ENCODE measurements at places on chromosomes 2 and 18.

DNA sequence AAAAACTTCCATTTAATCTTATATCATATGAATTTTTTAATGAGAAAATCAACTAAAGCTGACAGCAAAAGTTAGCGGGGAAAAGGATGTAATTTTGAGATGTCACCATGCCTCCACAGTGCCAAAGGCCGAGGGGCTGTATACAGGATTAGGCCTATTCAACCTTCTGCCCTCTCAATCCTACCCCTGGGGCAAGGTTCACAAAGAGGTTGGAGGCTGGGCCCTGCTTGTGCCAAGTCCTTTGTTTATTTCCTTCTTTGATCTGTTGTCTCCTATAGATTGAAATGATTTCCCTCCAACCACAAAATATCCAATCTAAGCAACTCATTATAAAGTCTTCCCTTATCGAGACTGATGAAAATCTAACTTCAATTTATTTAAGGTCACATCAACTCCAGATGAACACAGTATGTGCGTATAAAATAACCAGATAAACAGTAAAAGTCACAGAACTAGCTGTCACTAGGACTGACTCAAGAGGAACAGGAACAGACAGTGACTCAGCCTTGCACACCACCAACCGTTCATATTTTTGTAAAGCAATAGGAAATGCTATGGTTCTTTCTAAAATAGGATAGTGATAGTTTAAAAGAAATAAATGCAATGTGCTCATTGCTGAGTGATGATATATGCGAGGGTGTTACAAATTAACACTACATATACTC, 95.8 kb downstream of the SLC25A12 start:
- H3K36me3 ChIP-seq: no peaks in the 10 kb centered on the region
- H3K4me3 ChIP-seq: no peak overlapping the region
- H3K27ac ChIP-seq: no peak overlapping the region
- H3K4me1 ChIP-seq: no peaks in the 10 kb centered on the region
- DNase-seq: no peak
- no peaks in the 10 kb centered on the region for H3K27me3 ChIP-seq

GRCh38 chr2:505941-506340, 171.3 kb downstream of the TMEM18 start:
- H3K4me1 ChIP-seq: no peaks in the 10 kb centered on the region
- H3K27me3 ChIP-seq: no peaks in the 10 kb centered on the region
- DNase-seq: no peak
- H3K4me3 ChIP-seq: no peak overlapping the region
- H3K27ac ChIP-seq: no peak overlapping the region

DNA sequence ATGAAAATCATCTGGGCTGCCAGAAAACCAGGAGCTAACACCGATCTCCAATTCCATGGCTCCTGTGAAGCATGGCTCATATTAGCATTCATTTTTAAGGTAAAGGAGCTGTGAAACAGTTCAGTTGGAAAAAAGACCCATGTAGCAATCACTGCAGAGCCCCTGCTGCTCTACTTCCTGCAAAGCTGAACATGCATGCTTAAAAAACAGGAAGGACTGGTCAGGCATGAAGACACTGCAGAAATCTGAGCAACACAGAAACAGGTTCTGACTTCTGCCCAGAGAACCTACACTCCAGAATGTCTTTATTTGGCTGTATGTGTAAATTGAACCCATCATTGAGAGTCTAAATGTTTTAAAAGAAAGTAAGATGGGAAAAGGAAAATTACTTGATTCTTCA, 950.6 kb downstream of the DCDC2C start:
- no peak overlapping the region for H3K27ac ChIP-seq
- no peaks in the 10 kb centered on the region for H3K27me3 ChIP-seq
- no peaks in the 10 kb centered on the region for H3K4me1 ChIP-seq
- no peak overlapping the region for H3K4me3 ChIP-seq

DNA sequence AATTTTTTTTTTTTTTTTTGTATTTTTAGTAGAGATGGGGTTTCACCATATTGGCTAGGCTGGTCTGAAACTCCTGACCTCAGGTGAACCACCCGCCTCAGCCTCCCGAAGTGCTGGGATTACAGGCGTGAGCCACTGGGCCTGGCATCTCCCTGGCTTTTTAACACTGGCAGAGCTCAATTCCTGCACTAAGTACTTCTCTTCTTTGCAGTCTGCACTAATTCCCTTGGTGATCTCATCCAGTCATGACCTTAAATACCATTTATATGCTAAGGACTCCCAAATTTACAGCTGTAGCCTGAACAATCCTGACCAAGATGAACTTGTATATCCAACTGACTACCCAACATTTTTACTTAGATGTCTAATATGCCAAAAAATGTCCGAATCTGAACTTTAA, 10.2 kb downstream of the PREPL start:
- no peak overlapping the region for H3K27ac ChIP-seq
- no peaks in the 10 kb centered on the region for H3K36me3 ChIP-seq
- no peaks in the 10 kb centered on the region for H3K27me3 ChIP-seq
- DNase-seq: no peak
- H3K4me1 ChIP-seq: peaks cover 9% of the 10 kb centered on the region

DNA sequence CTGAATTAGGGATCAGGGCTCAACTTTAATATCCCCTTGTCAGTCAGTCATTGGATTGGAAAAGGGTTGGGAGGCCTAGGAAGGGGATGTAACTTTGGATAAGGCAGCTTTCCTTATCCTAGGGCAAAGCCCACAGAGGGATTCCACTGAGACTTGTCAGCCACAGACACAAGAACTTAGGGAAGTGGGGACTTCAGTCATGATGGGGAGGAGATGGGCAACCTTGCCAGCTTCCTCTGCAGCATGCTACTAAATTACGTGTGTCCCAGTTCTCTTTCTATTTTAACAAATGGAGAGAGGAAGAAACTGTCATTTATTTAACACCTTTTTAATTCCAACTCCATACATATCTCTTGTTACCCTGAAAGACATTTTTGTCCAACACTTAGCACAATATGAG, 237.8 kb downstream of the WDR7 start:
- H3K4me3 ChIP-seq: no peak overlapping the region
- no peaks in the 10 kb centered on the region for H3K4me1 ChIP-seq
- H3K36me3 ChIP-seq: no peaks in the 10 kb centered on the region
- no peaks in the 10 kb centered on the region for H3K27me3 ChIP-seq

- DNase-seq: no peak
- H3K27ac ChIP-seq: no peak overlapping the region
- H3K36me3 ChIP-seq: no peaks in the 10 kb centered on the region
- no peaks in the 10 kb centered on the region for H3K27me3 ChIP-seq
Measured at GRCh38 chr2:9497017-9497416, 22.7 kb downstream of the IAH1 start.

GRCh38 chr2:236177604-236177966, 9.4 kb upstream of the GBX2 start:
- peaks cover 29% of the 10 kb centered on the region for H3K27me3 ChIP-seq
- H3K4me3 ChIP-seq: no peak overlapping the region
- no peaks in the 10 kb centered on the region for H3K36me3 ChIP-seq
- H3K27ac ChIP-seq: no peak overlapping the region

DNA sequence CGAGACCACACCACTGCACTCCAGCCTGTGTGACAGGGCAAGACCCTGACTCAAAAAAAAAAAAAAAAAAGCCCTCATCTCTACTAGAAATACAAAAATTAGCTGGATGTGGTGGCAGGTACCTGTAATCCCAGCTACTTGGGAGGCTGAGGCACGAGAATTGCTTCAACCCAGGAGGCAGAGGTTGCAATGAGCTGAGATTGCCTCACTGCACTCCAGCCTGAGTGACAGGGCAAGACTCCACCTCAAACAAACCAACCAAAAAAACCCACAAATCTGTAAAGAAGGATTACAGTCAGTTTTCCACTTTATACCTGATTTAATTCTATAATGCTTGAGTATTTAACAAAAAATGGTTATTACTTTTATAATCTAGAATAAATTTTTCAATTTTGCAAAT, 9.7 kb downstream of the DARS1 start:
- H3K4me1 ChIP-seq: no peaks in the 10 kb centered on the region
- no peak overlapping the region for H3K4me3 ChIP-seq
- DNase-seq: no peak
- no peaks in the 10 kb centered on the region for H3K27me3 ChIP-seq

GRCh38 chr2:203797712-203798111, 69.9 kb upstream of the CTLA4 start:
- no peak overlapping the region for H3K4me3 ChIP-seq
- no peaks in the 10 kb centered on the region for H3K4me1 ChIP-seq

GRCh38 chr2:69902213-69902922, 8.6 kb downstream of the SNRNP27 start:
- no peaks in the 10 kb centered on the region for H3K27me3 ChIP-seq
- H3K36me3 ChIP-seq: no peaks in the 10 kb centered on the region
- H3K4me1 ChIP-seq: no peaks in the 10 kb centered on the region
- no peak overlapping the region for H3K27ac ChIP-seq

- no peaks in the 10 kb centered on the region for H3K27me3 ChIP-seq
- no peak for DNase-seq
- H3K27ac ChIP-seq: peak overlapping the region; percentile 37
- no peaks in the 10 kb centered on the region for H3K36me3 ChIP-seq
- no peak overlapping the region for H3K4me3 ChIP-seq
- no peaks in the 10 kb centered on the region for H3K4me1 ChIP-seq
Measured at GRCh38 chr2:18456026-18456425, 104.4 kb downstream of the RDH14 start.

GRCh38 chr18:13930964-13931363, 15.6 kb upstream of the MC2R start:
- H3K4me3 ChIP-seq: no peak overlapping the region
- no peaks in the 10 kb centered on the region for H3K36me3 ChIP-seq
- no peaks in the 10 kb centered on the region for H3K27me3 ChIP-seq
- H3K27ac ChIP-seq: no peak overlapping the region

GRCh38 chr2:45567974-45568789, 42.9 kb downstream of the SRBD1 start:
- H3K27me3 ChIP-seq: no peaks in the 10 kb centered on the region
- DNase-seq: no peak
- H3K4me1 ChIP-seq: no peaks in the 10 kb centered on the region
- peak overlapping the region; percentile 46 for H3K27ac ChIP-seq
- no peaks in the 10 kb centered on the region for H3K36me3 ChIP-seq
- no peak overlapping the region for H3K4me3 ChIP-seq

DNA sequence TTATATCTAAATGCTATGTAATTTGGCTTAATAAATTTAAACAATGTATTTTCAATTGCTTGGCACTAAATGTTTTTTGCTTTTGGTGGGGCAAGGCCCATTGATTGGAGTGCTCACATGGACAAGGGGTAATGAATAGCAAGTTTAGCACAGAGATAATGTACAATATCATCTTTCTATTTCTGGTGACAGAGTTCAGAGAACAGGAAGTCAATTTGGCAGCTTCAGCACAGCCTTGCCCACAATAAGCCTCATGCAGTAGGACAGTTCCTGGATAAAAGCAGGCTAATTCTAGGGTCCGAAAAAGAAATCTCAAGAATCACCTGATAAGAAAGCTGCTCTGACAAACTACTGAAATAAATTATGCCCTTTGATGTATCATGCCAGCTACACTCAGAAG, 443.9 kb upstream of the FSHR start:
- no peaks in the 10 kb centered on the region for H3K4me1 ChIP-seq
- H3K27ac ChIP-seq: no peak overlapping the region
- no peak for DNase-seq
- no peak overlapping the region for H3K4me3 ChIP-seq

DNA sequence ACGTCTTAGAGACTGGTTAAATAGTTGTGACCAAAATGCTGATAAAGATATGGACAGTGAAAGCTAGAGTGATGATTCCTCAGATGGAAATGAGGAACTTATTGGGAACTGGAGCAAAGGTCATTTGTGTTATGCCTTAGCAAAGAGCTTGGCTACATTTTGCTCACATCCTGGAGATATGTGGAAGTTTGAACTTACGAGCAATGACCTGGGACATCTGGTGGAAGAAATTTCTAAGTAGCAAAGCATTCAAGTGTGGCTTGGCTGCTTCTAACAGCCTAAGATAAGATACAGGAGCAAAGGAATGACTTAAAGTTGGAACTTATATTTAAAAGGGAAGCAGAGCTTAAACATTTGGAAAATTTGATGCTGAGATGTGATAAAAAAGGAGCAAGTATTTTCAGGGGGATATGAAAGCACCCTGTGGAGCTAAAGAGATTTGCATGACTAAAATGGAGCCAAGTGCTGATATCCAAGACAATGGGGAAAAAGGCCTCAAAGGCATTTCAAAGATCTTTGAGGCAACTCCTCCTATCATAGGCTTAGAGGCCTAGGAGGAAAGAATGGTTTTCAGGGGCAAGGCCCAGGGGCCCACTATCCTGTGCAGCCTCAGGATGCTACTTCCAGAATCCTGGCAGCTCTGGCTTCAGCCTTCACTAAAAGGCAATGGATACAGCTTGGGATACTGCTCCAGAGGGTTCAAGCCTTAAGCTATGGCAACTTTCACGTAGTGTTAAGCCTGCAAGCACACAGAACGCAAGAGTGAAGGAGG, 124.1 kb upstream of the KLHL14 start:
- H3K27me3 ChIP-seq: no peaks in the 10 kb centered on the region
- no peaks in the 10 kb centered on the region for H3K36me3 ChIP-seq
- no peak for DNase-seq
- no peaks in the 10 kb centered on the region for H3K4me1 ChIP-seq
- no peak overlapping the region for H3K4me3 ChIP-seq
- no peak overlapping the region for H3K27ac ChIP-seq

DNA sequence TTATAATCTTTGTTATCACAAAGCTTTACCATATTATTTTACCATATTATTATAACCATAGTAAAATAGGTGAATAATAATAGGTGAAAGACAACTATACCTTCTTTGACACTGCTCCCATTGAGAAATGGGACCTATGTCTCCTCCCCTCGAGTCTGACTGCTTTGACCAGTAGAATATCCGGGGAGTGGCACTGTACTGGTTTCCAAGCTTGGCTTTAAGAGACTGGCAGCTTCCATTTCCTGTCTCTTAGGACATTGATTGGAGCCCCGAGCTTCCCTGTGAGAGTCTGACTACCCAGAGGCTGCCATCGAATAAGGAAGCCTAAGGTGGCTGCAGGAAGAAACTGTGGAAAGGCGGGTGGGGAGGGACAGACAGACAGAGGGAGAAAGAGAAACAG, 40.1 kb upstream of the PLEKHM3 start:
- H3K27me3 ChIP-seq: no peaks in the 10 kb centered on the region
- H3K4me3 ChIP-seq: no peak overlapping the region
- H3K27ac ChIP-seq: no peak overlapping the region
- no peaks in the 10 kb centered on the region for H3K4me1 ChIP-seq

GRCh38 chr2:127615511-127616166, 30.3 kb upstream of the GPR17 start:
- H3K27ac ChIP-seq: no peak overlapping the region
- no peak for DNase-seq
- H3K4me1 ChIP-seq: no peaks in the 10 kb centered on the region

- no peaks in the 10 kb centered on the region for H3K36me3 ChIP-seq
- DNase-seq: peak; percentile 82
- peaks cover 8% of the 10 kb centered on the region for H3K4me1 ChIP-seq
- H3K27me3 ChIP-seq: no peaks in the 10 kb centered on the region
- peak overlapping the region; percentile 95 for H3K27ac ChIP-seq
Measured at GRCh38 chr2:219285894-219286425, 6.8 kb downstream of the DNAJB2 start.

GRCh38 chr2:137020452-137021196, 255.3 kb downstream of the THSD7B start:
- H3K4me3 ChIP-seq: no peak overlapping the region
- H3K4me1 ChIP-seq: no peaks in the 10 kb centered on the region
- H3K27ac ChIP-seq: no peak overlapping the region
- DNase-seq: no peak
- H3K36me3 ChIP-seq: no peaks in the 10 kb centered on the region
- no peaks in the 10 kb centered on the region for H3K27me3 ChIP-seq

All from uterus (tissue), 4 donors.